Activated T-cell treated with anti-CD3 and anti-CD28 coated beads, Interleukin-2, amount 50 U/mL, for 4 hours (primary cell): ENCODE measurements at places on chromosomes 11 and 22.

DNA sequence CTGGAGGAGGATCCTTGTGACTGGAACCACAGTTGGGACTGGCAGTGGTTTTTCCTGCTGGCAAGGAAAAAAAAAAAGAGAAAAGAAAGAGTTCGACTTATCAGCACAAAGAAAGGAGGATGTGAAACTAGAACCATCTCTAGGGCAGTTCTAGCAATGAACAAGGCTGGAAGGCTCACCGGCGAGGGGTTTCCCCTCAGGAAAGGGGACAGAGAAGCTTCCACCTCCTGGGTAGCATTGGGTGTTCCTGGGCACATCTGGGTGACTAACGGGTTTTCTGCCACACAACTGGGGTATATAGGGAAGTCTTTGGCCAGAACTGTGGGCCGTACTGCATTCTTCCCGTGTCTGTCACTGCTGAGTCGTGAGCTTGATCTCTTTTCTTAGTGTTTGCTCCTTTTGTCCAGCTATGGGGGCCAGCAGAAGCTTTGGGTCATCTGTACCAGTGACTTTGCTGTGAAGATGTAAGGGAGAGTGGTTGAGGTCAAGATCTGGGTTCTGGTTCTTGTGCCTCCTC, 109.4 kb upstream of the OR4B1 start:
- no peak for DNase-seq

GRCh38 chr11:123509737-123510578, 79.9 kb downstream of the GRAMD1B start:
- no peak for DNase-seq

DNA sequence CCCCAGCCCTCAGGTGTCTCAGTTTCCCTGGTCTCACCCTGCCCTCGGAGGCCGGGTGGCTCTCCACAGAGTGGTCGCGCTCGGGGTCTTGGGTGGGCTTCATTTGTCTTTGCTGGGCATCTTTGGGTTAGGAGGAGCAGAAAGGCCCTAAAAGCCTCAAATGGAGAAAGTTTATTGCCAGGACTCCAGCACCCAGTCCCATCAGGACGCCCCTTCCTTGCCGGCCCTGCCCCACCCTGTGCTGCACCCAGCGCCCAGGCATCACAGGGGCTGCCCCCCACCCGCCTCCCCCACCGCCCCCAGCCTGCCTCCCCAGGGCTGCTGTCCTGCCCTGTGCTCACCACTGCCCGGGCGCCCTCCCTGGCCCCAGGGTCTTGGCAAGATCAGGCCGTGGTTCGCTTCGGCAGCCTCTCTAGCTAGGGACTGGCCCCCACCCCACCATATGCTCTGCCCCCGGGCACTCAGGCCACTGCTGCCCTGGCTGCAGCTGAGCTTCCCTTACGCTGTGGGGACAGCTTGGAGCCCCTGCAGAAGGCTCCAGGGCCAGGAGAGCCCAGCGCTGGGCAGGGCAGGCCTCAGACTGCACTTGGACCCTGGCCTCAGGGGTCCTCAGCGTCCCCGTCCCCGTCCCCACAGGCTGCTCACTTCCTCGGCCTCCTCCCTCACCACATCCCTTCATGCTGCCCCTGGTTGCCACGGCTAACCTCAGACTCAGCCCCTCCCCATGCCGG, 31.4 kb downstream of the MOB2 start:
- DNase-seq: no peak

DNA sequence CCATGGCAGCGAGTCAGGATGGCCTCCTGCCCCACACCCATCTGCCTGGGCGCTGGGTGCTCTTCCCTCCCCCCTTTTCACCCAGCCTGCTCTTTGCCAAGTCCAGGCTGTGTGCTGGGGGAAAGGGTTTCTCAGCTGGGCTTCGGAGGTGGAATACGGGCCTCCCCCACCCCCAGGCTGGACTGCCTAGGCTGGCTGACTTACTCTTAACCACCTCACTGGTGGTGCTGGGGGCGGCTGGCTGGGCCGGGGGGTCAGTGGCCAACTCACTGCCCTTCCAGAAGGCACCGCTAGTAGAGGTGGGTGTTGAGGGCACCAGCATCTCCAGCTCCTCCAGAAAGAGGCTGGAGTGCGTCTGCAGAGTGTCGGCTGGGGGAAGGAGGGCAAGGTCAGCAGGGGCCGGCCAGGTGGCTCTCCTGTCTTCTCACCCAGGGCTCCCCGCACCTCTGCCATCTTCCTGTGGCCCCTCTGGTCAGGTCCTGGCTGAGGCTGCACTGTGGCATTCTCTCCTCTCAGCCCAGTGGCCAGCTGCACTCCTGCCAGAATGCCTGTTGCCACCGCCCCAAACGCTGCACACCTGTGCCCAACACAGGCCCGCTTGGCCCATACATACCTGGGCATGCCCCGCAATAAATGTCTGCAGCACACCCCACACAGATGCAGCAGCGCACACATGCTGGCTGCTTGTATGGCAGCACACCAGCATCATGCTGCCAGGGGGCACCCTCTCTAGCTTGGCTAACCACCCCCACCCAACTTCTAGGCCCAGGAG, 9.7 kb downstream of the PITPNM1 start:
- DNase-seq: no peak

- DNase-seq: peak; percentile 22
These were observed 47.5 kb upstream of the SCUBE2 start for GRCh38 chr11:9138612-9139579.

DNA sequence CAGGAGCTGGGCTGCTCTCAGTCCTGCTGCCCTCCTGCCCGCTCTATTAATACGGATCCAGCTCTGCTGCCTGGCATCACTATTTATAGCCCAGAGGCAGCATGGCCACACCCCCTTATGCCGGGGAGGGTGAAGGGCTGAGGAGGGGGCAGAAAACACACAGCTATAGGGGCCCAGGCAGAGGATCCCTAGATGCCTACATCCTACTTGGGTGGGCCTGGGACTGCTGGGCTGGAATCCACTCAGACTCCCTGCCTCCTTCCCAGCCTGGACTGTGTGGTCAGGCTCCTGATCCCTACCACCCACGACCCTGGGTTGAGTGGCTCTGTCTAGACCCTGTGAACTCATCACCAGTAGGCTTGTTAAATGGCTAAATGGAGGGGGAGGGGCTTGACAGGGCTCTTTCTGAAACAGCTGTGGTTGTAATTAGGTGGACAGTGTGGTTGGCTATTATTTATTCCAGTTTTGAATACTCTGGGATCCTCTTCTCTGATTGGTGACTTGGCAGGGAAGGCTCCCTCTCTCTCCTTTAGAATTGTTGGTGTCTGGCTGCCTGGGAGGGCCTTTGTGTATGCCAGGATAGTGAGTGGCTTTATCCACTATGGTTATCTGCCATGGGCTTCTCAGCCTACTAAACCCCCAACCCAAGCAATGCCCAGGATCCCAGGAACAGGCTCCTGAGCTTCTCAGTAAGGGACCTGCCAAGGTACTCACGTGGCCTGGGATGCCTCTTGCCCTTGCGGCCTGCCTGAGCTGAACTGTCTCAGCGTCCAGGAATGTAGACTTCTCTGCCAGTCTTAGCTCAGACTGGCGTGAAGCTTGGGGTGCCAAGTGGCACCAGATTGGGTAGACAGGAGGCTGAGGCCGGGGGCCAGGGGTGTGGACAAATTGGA, 15.2 kb downstream of the PHLDB1 start:
- no peak for DNase-seq

DNA sequence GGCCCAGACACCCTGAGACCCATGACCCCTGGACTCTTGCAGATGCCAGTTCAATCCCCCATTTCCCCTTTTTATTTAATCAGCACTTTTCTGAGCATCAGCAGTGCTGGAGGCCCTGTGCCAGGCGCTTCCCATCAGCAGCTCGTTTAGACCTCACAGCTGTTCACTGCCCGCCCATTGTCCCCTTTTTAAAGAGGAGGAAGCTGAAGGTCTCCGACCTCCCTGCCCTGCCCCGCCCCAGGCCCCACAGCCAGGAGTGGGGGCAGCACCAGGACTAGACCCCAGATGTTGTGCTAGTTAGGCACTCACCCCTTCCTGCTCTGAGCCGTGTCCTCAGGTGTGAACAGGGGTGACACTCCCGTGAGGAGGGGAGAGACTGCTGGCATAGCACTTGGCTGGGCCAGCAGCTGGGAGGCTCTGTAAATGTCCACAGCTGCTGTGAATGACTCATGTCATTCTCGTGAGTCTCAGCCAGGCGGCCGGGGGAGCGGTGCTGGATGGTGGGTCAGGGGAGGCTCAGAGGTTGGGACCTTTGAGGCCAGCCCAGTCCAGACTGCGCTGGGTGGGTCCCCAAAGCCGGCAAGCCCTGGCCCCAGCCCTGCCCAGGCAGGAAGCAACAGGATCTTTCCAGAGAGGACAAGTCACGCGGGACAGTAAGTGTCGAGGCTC, 19.9 kb downstream of the EMID1 start:
- DNase-seq: no peak

DNA sequence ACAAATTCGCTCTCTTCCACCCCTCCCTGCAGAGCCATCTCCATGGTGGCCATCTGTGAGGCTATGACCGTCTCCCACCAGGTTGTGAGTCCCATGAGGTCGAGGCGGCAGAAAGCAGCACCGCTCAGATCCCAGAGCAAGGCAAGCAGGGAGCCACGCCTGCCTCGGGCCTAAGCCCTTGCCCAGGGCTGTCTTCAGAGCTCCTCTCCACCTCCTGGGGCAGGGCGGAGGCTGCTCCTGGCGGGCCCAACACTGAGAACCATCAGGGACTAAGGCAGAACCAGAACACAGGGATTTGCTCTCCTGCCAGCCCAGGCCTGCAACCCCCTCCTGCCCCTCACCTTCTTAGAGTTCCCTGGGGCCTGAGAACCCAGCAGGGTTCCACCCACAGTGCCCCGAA, 80.9 kb upstream of the WNT11 start:
- DNase-seq: no peak

DNA sequence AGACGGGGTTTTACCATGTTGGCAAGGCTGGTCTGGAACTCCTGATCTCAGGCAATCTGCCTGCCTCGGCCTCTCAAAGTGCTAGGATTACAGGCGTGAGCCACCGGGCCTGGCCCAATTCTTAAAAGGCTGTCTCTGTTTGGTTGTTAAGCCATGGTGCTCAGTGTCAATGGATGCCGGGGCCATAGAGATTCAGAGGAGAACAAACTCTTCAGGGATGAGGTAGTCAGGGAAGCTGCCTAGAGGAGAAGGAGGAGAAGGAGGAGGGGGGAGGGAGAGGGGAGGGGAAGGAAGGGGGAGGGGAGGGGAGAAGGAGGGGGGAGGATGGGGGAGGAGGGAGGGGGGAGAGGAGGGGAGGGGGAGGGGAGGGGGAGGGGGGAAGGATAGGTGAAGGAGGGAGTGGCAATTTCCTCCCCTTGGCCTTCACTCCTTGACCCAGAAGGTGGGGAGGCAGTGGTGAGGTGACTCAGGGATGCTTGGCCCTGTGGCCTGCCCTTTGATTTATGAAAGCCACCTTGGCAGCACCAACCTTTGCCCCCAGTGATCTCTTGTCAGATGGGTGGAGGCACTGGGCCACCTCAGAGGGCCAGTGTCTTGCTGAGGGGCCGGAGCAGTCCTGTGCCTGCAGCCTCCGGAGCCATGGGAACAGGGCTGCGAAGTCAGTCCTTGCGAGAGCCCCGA, at the start of gene C11orf86:
Gene C11orf86, plus strand, starts transcription at position 581 of the 681 bp plus-strand sequence. Its CDS starts 59 bp downstream, at position 640.
- DNase-seq: no peak

DNA sequence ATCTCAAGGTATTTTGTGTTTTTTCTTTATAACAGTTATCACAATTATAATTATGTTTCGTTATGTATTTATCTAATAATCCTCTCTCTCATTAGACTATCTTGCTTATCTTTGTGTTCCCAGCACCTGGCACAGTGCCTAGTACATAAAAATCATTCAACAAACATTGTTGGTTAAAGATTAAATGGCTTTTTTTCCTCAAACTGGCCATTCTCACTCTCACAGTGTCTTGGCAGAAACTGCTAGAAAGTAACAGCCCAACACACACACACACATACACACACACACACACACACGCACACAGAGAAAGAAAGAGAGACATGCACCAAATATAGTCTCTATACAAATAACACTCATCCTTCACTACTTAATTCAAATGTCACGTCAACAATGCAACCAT, 36.8 kb downstream of the OR10A6 start:
- no peak for DNase-seq

GRCh38 chr11:133339495-133340140, 192.7 kb downstream of the OPCML start:
- DNase-seq: no peak

- DNase-seq: no peak
These were observed 19.5 kb upstream of the FLRT1 start for GRCh38 chr11:64015935-64016845.

DNA sequence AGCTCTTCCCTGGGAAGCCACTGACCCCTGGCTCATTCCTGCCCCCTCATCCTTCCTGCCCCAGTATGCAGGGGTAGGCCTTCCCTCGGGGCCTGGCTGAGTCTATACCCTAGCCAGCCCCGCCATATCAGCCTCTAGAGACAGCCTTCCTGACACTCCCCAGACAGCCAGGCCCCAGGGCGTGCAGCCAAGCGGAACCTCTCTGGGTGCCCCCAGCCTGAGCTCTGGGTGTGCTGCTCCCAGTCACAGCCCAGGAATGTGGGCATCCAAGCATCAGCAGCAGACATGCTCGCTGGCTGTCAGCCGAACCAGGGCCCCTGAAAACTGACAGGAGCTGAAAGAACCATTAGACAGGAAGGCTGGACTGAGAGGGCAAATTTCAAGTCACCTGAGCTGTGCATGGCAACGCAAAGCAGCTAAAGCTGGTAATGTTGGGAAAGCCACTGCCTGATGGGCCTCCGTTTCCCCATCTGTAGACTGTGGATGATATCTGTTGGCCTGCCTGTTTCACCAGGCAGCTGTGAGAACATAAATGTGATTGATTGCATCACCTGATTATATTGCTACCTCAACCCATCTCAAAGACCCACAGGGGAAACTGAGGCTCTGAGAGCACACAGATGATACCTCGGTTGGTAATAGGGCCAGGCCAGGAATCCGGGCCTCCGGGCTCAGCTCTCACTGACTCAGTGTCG, 93.2 kb downstream of the LRRC32 start:
- DNase-seq: no peak

- DNase-seq: no peak
These were observed 96.1 kb upstream of the BID start for GRCh38 chr22:17870407-17870806.

DNA sequence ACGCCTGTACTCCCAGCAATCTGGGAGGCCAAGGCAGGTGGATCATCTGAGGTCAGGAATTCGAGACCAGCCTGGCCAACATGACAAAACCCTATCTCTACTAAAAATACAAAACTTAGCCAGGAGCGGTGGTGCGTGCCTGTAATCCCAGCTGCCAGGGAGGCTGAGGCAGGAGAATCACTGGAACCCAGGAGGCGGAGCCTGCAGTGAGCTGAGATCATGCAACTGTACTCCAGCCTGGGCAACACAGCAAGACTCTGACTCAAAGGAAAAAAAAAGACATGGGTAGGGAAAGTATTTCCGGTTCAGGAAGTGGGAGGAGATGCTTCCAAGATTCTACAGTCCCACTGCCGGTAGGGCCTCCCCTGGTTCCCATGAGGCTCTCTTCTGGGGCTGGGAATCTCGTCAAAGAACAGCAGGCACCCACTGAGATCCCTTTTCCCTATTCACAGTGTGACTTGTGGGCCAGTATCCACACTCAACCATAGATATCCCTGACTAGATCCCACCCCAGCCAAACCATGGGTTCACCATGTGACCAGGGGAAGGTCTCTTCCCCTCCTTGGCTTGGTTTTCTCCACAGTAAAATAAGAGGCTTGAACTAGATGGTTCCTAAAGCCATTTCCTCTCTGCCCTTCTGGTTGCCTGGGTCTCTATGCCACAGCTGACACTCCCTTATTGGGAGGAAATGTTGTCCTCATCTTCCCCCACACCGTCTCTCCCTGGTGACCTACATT, 443.3 kb downstream of the BUD13 start:
- no peak for DNase-seq

- DNase-seq: no peak
These were observed 7.8 kb downstream of the PRR14L start for GRCh38 chr22:31742115-31742514.

GRCh38 chr22:21042978-21043859, 2.5 kb upstream of the LRRC74B start:
- DNase-seq: no peak
